Mammary microvascular endothelial cell (primary cell): ENCODE measurements at places on chromosomes 4 and X. TPM values are rescaled to one million over a fixed set of nuclear protein-coding genes. Genes with fewer than 3 reads are reported as not detected.

The SPARCL1 gene
- 58.5 and 60.4 TPM in 2 replicates for total RNA-seq

The UGT2A1 gene
- total RNA-seq, result not detected in 2 replicates

The SH3RF1 gene
- 11.9 and 13.3 TPM in 2 replicates for total RNA-seq

The TRIM61 gene
- total RNA-seq, result not detected in 2 replicates

The USP17L30 gene
- total RNA-seq, result not detected in 2 replicates
